AG08396 (cell line): ENCODE measurements at places on chromosomes 4 and X.

DNA sequence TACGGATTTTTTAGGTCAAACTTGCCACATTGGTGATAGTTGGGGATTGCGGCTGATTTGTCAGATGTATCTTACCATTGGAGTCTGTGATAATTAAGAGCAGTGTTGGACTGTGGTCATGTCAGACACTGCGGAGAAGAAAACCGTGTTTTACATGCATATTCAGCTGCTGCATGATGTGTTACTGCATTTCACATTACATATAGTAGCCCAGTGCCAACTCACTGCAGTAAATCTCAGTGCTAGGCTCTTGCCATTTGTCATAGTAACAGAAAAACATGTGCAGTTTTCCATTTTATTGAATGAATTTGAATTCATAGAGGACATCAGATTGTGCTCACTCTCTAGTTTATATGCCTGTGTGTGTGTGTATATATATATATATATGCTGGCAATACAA is 543.7 kb downstream of the IL1RAPL1 start:
- no peak for DNase-seq

- peak; percentile 29 for DNase-seq
Observed at GRCh38 chrX:18886344-18887161, 97.4 kb downstream of the PHKA2 start.

GRCh38 chr4:169791527-169792156 is 33.9 kb upstream of the HPF1 start:
- DNase-seq: peak; percentile 52

DNA sequence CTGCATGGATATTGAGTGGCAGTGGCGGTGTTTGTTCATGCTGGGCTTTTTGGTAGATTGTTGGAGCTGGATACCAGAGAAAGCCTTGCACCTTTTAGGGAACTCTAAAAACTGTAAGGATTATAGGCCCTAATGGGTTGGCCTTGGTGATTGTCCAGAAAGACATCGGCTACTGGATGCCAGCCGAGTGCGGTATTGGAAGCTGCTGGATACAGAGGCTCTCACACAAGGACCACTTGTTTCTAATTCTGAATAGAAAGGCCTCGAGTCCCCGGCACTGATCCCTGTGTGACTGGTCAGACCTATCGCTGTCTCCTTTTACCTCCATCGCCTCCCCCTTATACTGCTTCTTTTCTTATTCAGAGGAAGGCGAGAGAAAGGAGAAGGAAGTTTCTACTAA is 27.3 kb upstream of the SCOC start:
- no peak for DNase-seq

DNA sequence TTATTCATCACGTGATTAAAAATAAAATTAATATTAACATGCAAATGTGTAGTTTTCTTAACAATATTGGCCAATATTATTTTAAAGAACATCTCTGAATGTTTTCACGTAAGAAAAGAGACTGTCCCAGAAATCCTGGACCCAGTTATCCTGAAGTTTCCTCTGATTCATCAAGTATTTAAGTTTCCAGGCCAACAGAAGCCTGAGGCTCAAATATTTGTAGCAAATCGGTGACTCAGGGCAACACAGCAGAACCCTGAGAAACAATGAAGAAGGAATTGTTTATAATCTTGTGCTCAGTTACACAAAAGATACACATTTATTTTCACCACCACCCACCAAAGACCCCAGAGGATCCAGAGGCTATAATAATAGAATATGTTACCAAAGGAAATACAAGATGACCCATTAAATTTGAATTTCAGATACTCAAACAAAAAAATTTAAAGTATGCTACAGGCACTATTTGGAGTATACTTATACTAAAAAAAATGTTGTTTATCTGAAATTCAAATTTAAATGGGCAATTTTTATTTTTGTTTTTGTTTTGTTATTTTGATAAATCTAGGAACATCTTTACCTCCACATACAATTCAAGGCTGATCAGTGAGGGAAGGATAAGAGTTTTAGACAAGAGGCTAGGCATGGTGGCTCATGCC is 33.9 kb upstream of the SLC7A11 start:
- DNase-seq: peak; percentile 62

- peak; percentile 28 for DNase-seq
Observed at GRCh38 chrX:154596290-154596929, 11.5 kb downstream of the CTAG1A start.

- no peak for DNase-seq
Observed at GRCh38 chr4:82782626-82783345, 15.8 kb downstream of the SCD5 start.

- no peak for DNase-seq
Observed at GRCh38 chrX:136047969-136048368, 62.7 kb downstream of the SLC9A6 start.

DNA sequence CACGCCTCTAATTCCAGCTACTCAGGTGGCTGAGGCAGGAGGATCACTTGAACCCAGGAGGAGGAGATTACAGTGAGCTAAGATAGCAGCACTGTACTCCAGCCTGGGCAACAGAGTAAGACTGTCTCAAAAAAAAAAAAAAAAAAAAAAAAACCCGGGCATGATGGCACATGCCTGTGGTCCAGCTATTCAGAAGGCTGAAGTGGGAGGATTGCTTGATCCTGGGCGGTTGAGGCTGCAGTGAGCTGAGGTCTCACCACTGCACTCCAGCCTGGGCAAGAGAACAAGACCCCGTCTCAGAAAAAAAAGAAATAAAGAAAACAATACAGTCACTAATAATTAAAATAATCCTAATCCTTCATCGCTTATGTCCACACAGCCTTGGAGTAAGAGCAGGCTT is 68.1 kb downstream of the APBB2 start:
- DNase-seq: no peak

DNA sequence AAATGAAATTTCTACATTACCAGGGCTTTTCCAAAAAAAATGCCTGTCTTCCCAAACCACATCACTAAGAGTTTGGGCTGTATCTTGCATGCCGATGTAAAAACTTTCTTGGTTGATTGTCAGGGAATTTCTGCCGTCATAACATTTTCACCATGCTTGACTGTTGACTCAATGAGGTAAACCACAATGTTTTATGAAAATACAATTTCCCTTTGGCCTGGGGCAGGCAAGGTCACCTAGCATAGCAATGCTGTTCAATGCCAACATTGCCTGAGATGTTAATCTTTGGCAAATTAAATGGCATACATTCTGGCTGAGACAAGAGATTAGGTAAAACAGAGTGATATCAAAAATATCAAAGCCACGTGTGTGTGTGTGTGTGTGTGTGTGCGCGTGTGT is 137.1 kb upstream of the TBL1X start:
- peak; percentile 58 for DNase-seq

- no peak for DNase-seq
Observed at GRCh38 chr4:136383082-136383481, 1149.2 kb downstream of the PCDH18 start.

GRCh38 chr4:152277333-152277732 is 258.6 kb downstream of the FBXW7 start:
- DNase-seq: no peak

- no peak for DNase-seq
Observed at GRCh38 chr4:183863155-183863825, 41.8 kb upstream of the STOX2 start.

DNA sequence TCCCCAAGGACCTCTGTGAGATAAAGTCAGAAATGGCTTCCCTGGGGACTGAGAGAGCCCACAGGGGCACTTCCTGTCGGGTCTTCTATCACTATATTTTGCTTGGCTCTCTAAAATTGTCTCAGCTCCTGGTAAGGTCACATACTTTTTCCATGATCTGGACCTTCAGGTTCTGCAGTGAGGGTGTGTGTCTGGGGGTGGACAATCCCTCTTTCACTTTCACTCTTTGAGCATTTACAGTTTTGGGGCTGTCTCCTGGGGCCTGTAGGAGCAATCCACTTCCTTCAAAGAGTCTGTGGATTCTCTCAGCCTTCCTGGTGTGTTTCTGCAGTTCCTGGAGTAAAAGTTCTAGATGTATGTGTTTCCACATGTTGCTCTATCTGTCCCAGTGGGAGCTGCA is 335.7 kb downstream of the FSTL5 start:
- DNase-seq: no peak

DNA sequence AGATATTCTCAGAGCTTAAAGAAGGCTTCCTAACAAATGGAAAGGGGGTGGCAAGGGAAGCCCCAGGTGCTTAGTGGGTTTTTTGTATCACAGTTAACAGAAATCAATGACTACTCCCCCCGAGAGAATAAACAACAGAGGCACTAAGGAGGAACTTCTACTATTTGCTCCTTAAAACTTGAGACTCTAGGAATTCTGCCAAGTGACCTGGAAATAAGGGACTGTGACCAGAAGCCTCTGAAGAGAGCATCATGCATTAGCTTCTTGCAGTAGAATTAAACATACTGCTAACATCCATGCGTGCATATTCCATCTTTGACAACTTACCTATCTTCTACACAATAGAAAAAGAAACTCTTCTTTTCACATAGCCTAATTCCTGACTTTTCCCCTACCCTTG is 86.8 kb downstream of the CAMK2D start:
- no peak for DNase-seq

GRCh38 chrX:15864023-15864422 is 9.4 kb upstream of the AP1S2 start:
- no peak for DNase-seq

GRCh38 chr4:122083989-122084388 is 68.1 kb upstream of the BLTP1 start:
- no peak for DNase-seq

- peak; percentile 25 for DNase-seq
Observed at GRCh38 chr4:30720021-30720660, at the start of gene PCDH7. TSS of gene PCDH7 (plus strand) at chr4:30720369. CDS start at chr4:30721423, 1,054 bp downstream.

GRCh38 chr4:31458813-31459212 is 738.6 kb downstream of the PCDH7 start:
- DNase-seq: no peak

GRCh38 chr4:102472441-102473013 is 28.6 kb upstream of the NFKB1 start:
- DNase-seq: no peak

DNA sequence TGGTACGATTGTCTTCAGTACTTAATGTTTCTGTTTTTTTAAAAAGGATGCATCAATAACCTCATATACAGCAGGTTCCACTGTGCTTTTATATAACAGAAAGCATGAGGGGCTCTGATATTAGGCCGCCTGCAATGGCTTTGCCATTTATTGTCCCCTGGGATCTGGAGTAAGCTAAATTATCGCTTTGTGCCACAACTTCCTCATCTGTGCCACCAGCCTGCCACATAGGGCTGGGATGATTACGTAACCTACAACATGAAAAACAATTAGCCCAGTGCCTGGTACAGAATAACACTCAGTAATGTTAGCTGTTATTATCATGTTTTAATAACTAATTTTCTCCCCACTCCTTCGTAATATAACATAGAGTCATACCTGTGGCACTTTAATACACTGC is 65.5 kb upstream of the TRIM2 start:
- DNase-seq: no peak

DNA sequence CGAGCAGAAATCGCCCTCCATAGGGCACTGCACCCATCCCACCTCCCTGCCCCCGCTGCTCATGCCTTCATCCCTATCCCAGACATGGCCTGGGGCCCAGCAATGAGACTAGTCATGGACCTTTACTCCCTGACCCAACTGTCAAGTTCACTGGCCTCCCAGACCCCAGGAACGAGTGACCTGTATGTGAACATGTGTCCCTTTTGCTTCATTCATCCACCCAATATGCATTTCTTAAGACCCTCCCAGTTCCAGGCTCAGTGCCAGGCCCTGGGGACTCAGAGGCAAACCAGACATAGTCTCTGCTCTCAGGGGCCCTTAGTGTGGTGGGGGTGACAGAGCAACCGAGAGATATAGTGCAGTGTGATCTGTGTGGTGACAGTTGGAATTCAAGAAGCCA is 67.0 kb downstream of the EFNB1 start:
- no peak for DNase-seq

DNA sequence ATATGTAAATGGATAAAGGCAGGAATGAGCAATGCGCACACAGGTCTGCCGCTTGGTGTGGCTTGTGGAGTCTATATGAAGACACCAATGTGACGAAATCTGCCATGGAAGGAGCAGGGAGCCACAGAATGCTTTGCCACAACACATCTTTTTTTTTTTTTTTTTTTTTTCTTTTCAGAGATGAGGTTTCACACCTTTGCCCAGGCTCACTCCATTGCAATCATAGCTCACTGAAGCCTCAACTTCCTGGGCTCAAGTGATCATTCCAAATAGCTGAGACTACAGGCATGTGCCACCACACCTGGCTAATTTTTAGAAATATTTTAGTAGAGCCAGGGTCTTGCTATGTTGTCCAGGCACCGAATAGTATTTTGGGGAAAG is 17.4 kb upstream of the SLC34A2 start:
- no peak for DNase-seq

- DNase-seq: no peak
Observed at GRCh38 chr4:20496068-20496467, 204.2 kb upstream of the PACRGL start.

DNA sequence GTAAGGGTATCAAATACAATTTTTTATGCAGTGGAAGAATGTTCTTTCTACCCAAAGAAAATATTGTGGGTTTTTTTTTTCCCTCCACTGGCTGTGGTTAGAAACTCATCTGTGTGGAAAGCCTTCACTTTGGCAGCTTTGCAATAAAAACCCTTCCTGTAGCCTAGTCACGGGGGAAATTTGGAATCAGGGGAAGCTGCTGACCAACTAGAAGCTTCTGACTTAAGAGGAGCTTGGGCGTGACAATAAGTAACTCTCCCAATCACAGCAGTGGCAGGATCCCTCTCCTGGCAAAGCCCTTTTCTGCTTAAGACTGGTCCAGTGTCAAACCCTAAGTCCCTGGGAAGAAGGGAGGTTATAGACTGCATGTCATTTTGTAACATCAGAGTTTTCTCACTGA is 87.9 kb downstream of the LRRC66 start:
- peak; percentile 23 for DNase-seq

DNA sequence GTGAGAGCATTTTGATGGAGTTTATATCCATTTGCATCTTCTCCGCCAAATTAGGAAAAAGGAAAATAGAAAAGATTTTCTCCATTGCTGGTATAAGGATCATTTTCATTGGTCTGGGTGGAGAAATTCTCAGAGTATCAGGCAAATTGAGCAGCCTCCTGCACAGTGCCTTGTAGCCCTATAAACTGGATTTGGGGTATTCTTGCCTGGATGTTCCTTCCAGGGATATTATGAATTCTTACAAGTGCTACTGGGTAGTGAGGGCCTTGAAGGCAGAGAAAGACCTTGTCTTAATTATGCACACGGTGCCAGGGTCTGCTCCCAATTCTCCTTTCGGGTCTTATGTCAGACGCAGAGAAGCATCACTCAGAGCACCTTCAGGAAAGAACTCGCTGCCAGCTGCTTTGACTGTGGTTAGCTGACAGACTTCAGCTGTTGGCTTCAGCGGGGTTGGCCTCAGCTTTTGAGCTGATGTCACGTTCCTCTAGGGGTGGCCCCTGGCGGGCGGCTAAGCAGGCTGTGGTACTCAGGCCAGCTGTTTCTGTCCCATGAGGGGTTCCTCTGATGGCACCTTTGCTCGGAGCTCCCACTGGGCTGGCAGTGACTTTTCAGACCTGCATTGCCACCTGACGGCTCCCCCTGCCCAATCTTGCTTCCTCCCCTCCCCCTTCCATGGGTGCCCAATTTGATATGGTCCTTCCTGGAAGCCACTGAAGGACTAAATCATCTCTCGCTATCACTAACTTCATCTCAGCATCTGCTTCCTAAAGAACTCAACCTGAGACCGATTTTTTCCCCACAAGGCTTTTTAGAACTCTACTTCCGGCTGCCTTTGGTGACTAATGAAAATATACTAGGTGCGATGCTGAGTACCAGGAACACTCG is 519.5 kb downstream of the BCOR start:
- DNase-seq: no peak
